GM12892 (cell line): ENCODE measurements at places on chromosomes 2 and 18.

- no peak for DNase-seq
These were observed 65.9 kb upstream of the CYTIP start for GRCh38 chr2:157509744-157510143.

- DNase-seq = no peak
These were observed 24.6 kb downstream of the KIF1A start for GRCh38 chr2:240795454-240795853.

- DNase-seq = no peak
These were observed 52.1 kb upstream of the CTIF start for GRCh38 chr18:48486754-48487153.

DNA sequence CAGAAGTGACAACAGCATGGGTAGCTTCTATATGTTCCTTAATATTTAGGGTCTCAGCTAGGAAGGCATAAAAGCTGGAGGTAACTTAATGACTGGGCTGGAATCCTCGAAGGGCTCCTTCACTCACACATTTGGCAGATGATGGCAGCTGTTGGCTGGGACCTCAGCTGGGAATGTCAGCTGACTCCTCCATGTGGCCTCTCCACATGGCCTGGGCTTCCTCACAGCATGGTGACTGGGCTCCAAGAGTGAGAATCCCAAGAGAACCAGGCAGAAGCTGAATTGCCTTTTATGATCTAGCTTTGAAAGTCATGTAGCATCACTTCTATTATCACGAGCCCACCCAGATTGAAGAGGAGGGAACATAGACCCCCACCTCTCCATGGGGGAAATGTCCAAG is 54.9 kb downstream of the TET3 start:
- no peak for DNase-seq

DNA sequence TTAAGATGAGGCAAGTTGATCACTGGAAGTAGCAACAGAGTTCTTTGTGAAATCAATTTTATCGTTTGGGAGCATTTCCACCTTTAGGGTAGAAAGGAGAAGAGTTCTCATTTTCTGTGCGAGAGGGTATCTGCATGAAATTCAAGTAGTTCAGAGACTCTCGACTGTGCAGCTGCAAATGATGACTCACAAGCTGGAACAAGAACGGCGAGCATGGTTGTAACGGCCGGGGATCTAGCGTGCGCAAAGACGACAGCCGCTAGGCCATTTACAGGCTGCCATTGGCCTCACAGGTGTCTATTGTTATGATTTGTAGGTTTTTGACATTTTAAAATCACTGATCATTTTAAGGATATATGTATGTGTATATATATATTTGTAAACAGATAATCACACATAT is 5.2 kb downstream of the KLHL29 start:
- DNase-seq = no peak

- no peak for DNase-seq
These were observed 92.3 kb downstream of the RAB3GAP1 start for GRCh38 chr2:135144343-135144742.

- no peak for DNase-seq
These were observed 35.8 kb downstream of the MFSD6 start for GRCh38 chr2:190443778-190444481.

GRCh38 chr2:68926796-68927195 is 25.9 kb downstream of the GKN2 start:
- DNase-seq = no peak

DNA sequence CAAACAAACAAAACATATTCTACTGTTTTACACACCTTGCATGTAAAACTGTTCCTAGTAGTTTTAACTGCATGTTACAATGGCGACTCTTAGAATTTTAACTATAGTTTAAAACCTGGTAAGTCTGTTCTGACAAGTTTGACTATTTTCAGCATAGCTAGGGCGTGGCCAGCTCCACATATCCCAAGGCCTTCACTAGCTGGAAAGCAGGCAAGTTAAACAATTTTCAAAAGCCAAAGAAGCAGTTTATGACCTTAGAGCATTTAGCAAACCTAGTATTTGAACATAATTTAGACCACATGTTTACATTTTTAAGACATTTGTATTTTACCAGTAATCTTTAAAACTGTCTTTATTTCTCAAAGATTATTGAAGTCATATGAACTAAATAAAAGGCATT is 402.8 kb upstream of the SYT4 start:
- DNase-seq = no peak

- no peak for DNase-seq
These were observed 240.3 kb downstream of the ZNF521 start for GRCh38 chr18:25111377-25112288.

DNA sequence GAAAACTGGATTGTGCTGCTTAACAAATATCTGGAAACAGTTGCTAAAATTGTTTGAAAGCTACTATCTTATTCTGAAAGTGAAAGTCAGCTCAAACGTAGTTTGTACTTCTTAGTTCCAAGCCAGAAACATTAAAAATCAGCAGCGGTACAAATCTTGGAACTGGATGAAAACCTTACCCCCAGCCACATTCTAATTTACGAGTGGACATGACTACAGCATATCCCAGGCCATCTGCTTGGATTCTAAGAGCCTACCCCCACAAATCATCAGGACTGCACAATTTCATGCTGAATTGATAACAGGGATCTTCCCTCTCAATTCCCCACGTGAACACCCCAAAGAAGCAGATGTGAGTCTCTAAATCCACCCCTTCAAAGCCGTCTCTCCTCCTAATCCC is 158.7 kb upstream of the NCKAP5 start:
- DNase-seq = no peak

GRCh38 chr2:207202645-207203044 is 36.9 kb upstream of the KLF7 start:
- no peak for DNase-seq

GRCh38 chr2:223711596-223712326 is 109.6 kb upstream of the SCG2 start:
- DNase-seq = no peak

GRCh38 chr2:30414961-30415360 is 32.1 kb upstream of the LCLAT1 start:
- DNase-seq = no peak

DNA sequence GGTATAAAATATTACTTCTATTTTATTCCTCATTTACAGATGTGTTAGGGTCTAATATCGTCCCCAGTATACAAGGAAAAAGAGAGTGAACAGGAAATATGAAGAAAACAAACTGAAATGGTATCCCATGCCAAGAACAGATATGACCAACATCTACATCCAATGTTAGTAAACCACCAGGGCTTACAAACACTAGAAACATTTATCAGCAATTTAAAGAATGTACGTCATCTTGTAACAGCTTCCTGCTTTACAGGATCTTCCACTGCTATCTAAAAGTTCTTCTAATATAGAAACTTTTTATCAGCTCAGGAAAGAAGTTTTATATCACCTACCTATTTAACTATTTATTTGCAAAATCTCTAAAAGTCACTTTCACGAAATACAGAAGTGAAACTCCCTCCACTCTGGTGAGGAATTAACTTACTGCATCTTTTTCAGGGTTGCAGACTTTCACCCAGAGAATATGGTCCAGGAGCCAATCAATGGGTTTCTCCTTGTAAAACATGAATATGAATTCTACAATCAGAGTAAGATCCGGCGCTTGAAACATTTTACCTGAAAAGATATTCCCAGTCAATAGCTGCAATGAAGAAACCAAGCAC is 35.2 kb downstream of the UNC50 start:
- no peak for DNase-seq

- DNase-seq = no peak
These were observed 13.6 kb upstream of the IRS1 start for GRCh38 chr2:226813148-226813701.

- no peak for DNase-seq
These were observed 26.0 kb upstream of the HPCAL1 start for GRCh38 chr2:10276481-10277292.

DNA sequence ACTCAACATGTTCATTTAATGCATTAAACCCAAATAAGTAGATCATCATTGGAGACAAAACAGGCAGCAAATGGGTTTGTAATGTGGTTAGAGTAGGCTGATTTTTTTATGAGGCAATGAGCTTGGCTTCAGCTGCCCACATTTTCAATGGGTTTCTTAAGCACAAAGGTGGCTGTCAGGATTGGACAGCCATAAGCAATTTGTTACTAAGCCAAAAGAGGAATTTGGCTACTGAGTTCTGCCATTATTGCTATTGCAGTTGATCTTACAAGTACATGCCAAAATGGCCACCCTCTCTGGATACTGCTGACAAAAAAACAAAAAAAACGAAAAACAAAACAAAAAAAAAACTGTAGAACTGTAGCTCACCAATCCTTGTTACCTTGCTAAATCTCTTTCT is 1348.0 kb upstream of the PIK3C3 start:
- DNase-seq = no peak

DNA sequence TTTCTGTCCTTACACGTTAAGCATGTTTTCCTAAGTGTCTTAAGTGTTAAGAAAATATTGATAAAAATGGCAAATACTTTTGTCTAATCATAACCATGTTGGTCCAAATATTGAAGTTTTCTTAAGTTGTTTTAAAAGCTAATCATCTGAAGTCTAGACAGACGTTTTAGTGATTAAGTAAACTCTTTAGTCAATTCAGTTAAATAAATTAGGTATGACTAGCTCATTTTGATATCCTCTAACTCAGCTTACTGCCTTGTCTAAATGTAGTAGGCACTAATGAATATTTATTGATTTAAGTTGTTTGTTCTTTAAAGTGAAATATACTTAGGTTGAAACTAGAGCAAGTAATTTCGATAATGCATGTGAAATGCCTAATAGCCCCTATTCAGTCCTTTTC is 471.8 kb upstream of the CHST9 start:
- DNase-seq = no peak

GRCh38 chr2:135149251-135149650 is 97.2 kb downstream of the RAB3GAP1 start:
- no peak for DNase-seq

DNA sequence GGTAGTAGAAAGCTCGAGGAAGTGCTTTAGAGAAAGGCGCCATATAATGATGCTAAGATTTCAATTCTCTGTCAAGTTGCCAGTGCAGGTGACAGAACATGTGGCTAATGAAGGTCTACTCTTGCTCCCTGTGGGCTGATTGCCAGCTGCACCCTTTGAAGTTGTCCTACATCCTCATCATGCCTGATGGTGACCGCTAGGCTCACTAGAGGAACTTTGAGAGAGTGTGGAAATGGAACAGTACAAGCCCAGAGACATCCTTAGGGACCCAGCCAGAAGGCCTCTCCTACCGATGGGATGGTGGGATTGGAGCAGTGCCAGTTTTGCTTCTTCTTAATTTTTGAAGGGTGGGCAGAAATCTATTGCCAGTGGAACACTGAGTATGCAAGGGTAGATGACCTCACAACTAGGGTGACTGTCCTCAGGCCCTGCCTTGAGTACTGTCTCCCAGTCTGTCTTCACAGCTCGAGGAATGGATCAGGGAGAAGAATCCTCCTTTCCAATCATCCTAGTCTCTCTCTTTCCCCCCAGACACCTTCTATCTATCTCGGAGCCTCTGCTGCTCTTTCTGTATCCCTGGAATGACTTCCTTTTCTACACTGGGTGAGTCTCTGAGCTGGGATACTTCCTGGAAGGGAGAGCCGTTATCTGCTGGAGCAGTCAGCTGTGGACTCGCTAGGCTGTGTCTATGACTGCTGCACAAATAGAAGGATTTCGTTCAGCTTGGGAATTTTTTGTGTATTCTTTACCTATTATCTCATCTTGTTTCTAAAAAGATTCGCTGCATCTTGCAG is 33.5 kb downstream of the LGALSL start:
- no peak for DNase-seq

- DNase-seq = no peak
These were observed 14.5 kb upstream of the NCK2 start for GRCh38 chr2:105730170-105730569.

DNA sequence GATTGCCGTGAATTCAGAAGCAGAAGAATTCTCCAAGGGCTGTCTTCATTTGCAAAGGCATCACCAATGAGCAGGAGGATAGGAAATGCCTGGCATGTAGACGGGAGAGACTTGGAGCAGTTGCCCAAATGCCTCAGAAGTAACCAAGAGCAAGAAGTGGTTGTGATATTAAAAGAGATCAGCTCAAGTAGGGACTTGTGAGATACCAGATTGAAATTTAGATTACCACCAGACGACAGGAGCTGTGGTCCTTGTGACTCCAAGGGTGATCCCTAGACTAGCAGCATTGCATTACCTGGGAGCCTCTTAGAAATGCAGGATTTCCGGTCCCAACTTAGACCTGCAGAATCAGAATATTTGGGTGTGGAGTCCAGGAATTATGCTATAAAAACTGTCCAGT is 228.6 kb upstream of the EPAS1 start:
- DNase-seq = no peak

DNA sequence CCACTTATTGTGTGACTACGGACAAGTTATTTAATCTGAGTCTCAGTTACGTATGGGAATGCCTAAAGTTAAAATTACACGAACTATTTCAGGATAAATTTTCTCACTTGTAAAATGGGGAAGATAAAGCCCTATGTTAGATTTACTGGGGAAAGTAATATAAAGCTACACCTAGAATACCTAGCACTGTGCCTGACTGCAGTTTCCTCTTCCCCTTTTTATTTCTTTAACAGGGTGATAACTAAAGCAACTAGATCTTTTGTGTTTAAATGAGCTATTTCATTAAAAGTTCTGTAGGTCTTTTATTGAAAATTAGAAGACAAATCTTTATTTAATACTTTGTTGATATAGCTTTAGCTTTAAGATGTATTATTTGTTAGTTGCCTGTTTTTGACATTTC is 5.0 kb downstream of the B3GNT2 start:
- DNase-seq = no peak

- no peak for DNase-seq
These were observed 713 bp downstream of the WBP1 start for GRCh38 chr2:74458938-74459363.

GRCh38 chr18:76972846-76973519 is 150.6 kb downstream of the ZNF236 start:
- DNase-seq = no peak

GRCh38 chr18:12291161-12291560 is 16.9 kb upstream of the TUBB6 start:
- no peak for DNase-seq

DNA sequence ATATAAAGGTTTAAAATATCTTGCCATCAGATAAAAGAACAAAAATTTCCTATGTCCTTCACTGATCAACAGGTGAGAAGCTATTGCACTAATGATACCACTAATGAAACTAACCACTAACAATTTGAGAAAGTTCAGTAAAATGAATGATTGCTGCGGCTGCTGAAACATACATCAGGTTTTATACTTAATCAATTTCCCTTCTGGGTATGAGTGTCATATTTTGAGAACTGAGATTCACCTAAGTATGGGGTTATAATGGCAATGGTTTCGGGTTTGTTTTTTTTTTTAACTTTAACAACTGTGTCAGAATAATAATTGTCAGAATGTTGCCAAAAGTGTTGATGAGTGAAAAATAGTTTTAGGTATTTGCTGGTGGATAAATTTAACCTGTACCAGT is 151.3 kb upstream of the SLC39A10 start:
- no peak for DNase-seq

DNA sequence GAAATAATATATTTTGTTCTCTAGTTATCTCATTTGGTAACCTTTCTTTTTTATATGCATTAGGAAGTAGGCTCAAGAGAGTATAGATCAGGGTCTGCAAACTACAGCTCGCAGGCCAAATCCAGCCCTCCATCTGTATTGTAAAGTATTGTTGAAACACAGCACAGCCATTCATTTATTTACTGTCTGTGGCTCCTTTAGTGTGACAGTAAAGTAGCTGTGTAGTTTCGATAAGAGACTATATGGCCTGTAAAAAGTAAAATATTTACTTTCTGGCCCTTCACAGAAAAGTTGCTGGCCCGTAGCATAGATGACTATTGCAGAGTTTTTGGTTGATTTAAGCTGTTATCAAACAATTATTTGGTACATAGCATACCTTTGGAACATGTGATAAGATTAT is 67.6 kb downstream of the MIB1 start:
- DNase-seq = no peak
